ENCODE measurements at places on chromosomes 16 and 17.

- no peak for DNase-seq
These were observed 120.6 kb upstream of the RPL38 start for GRCh38 chr17:74082886-74083285.

DNA sequence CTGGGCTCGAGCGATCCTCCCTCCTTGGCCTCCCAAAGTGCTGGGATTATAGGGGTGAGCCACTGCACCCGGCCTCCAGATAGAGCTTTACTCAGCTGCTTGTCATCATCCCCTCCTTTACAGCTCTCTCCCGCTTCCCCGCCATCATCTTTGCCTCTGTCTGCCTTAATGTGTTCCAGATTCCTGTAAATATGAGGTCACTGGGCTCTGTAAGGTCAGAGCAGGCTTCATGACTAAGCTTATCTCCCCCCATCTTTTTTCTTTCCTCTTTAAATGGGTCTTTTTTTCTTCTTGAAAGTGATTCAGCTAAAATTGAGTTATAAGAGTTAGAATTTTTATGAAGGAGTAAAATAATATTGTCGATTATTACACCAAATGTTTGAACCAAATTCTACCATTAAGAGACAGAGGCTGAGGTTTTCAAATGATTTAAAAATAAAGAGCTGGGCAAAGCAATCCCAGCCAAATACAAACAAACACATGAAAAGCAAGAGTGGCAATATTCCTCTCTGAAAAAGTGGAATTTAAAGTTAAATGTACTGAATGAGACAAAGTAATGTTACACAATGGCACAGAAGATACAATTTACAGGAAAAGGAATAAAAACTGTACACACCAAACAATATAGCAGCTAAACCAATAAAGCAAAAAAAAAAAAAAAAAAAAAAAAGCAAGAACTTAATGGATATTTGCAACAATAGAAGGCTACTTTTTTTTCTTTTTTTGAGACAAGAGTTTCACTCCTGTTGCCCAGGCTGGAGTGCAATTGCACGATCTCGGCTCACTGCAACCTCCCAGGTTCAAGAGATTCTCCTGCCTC lies 62.1 kb downstream of the CRISPLD2 start:
- DNase-seq: no peak

GRCh38 chr17:8697323-8697741 lies 47.3 kb downstream of the CCDC42 start:
- no peak for DNase-seq

GRCh38 chr16:1170076-1170418 lies 17.1 kb downstream of the CACNA1H start:
- no peak for DNase-seq

DNA sequence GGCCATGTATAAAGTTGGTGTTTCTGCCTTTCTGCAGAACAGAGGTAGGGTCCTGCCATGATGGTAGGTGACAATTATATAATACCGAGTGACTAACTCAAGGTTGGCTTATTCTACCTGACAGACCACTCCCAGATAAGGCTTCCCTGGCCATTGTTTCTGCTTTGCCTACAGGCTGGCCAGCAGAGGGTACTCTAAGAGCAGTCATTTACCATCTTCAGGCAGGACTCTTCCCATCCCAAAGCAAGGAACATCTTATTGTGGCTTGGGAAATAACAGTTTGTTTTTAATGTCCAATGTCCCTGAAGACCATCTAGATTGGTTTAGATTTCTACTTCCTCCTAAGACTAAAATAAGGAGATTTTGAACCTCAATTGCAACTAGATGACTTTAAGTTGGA lies 74.1 kb downstream of the SNX11 start:
- no peak for DNase-seq

- no peak for DNase-seq
These were observed at the start of gene CCL18 for GRCh38 chr17:36063786-36064541. Gene CCL18 (plus strand): TSS chr17:36064272. CDS start chr17:36064343, 71 bp downstream.

GRCh38 chr17:28858801-28859355 lies 4.1 kb downstream of the ERAL1 start:
- DNase-seq: no peak

DNA sequence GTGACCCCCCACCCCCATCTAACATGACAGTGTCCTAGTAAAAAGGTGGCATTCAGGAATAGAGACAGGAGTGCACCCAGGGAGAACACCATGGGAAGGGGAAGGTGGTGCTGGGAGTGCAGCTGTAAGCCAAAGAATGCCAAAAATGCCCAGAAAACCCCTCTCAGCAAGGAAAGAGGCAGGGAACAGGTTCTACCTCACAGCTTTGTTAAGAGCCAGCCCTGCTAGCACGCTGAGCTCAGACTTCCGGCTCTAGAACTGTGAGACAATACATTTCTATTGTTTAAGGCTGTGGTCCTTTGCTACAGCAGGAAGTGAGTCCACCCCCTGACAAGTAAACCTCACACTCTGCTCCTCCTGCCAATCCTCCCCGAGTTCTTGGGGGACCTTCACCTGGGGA lies 302.4 kb upstream of the N4BP1 start:
- no peak for DNase-seq

DNA sequence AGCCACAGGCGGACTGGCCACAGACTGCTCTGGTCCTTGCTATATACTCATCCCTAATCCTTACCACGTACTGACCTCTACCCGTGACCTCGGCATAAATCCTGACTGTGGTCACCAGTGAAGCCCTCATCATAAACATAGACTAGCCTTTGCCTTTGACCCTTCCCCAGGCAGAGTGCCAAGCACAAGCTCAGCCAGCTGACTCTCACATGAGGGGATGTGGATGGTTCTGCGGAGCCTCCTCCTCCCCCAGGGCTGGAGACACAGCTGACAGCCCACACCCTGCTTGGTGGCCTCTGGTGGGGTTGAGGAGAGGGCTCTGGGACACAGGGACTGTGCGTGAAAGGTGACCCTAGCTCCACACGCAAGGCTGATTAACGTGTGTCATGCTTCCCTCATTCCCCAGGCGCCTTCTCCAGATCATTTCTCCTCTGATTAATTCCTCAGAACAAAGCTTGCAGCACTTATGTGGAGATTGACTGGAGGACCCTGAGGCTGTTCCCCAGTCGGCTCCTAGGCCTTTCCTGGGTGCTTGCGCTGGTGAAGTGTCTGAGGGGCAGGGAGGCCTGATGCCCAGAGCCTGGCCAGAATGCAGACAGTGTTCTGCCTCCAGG lies 241.5 kb upstream of the NLRP1 start:
- DNase-seq: no peak

GRCh38 chr16:30445149-30445407 lies 596 bp downstream of the SEPHS2 start:
- peak; percentile 19 for DNase-seq

DNA sequence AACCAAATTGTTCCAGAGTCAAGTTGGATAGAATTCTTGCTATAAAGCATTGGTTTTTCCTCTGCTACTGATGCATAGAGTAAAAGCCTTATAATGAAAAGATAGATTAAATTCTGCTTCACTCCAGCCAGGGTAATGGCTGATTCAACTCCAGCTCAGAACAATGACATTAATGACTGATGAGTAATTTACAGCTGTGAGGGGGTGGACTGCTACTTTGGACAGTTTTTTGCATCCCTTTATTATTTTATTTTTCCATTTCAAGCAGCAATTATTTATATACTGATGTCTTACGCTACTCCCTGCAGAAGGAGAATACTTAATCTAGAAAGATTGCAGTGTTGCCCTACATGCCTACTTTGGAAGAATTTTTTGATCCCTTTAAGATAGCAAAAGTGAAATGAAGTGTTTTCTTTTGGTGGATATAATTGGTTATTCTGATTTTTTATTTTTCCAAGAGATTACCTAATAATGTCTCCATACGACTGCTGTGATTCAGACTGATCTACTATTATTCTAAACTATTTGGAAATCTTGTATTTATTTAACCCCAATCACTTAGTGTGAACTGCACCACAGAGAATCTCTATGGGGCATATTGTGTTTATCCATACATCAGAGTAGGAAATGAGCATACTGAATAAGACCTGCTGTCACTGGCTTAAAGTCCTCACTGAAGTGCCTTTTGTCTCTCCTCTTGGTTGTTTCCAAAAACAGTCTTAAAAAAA lies 149.5 kb downstream of the TRIM37 start:
- no peak for DNase-seq

- DNase-seq: no peak
These were observed 504 bp downstream of the ERN1 start for GRCh38 chr17:64129515-64129764.

GRCh38 chr17:62178579-62178978 lies 113.5 kb upstream of the MED13 start:
- DNase-seq: no peak

- no peak for DNase-seq
These were observed 192.6 kb upstream of the PSMD7 start for GRCh38 chr16:74104022-74104421.

GRCh38 chr16:29700253-29700987 lies 21.4 kb downstream of the QPRT start:
- peak; percentile 81 for DNase-seq

DNA sequence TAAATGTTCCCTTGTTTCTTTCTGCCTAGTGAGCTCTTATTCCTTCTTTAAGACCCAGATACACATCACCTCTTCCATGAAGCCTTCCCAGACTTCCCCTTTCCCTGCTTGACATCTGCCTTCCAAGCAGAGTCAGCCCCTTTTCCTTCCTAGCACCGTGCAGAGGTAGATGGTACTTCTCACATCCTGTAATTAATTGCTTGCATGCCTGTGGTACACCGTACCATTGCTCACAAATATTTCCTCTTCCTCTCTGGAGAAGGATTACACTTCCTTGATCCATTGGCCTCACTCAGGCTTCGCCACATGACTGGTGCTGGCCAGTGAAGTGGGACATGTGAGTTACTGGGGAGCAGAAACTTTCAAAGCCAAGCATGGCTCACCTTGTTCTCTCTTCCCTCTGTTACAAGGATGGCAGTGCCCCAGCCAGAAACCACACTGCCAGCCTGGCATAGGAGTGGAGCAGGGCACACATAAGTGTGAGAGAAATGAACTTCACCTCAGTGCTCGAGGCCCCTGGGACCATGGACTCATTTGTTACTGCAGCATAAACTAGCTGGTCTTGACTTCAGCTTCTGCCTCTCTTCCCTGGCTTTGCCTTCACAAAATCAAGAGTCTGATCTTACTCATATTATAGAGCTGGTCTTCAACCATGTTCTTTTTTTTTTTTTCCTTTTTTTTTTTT lies 44.0 kb downstream of the SOST start:
- no peak for DNase-seq

- peak; percentile 92 for DNase-seq
These were observed 28.5 kb upstream of the SLC7A5 start for GRCh38 chr16:87897521-87898505.

- DNase-seq: no peak
These were observed 1.5 kb downstream of the RRAD start for GRCh38 chr16:66923866-66924265.

GRCh38 chr16:23826528-23827045 lies 9.2 kb upstream of the PRKCB start:
- DNase-seq: peak; percentile 76

DNA sequence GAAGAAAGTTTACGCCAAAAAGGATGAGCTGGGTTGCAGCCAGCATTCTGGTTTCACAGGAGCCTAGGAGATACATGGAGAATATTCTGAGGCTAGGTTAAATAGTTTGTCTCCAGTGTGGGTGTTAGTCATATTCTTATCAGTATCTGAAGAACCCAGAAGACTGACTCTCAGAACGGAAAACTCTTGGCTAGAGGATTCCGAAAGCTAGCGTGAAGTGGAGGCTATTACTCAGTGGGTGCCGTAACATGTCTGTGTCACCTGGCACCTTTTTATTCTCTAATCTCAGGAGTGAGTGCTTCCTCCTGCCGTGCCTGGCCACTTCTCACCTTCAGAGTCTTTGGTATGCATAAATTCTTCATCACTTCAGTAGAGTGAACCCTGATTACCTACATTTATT lies 199.5 kb downstream of the WWOX start:
- DNase-seq: no peak

DNA sequence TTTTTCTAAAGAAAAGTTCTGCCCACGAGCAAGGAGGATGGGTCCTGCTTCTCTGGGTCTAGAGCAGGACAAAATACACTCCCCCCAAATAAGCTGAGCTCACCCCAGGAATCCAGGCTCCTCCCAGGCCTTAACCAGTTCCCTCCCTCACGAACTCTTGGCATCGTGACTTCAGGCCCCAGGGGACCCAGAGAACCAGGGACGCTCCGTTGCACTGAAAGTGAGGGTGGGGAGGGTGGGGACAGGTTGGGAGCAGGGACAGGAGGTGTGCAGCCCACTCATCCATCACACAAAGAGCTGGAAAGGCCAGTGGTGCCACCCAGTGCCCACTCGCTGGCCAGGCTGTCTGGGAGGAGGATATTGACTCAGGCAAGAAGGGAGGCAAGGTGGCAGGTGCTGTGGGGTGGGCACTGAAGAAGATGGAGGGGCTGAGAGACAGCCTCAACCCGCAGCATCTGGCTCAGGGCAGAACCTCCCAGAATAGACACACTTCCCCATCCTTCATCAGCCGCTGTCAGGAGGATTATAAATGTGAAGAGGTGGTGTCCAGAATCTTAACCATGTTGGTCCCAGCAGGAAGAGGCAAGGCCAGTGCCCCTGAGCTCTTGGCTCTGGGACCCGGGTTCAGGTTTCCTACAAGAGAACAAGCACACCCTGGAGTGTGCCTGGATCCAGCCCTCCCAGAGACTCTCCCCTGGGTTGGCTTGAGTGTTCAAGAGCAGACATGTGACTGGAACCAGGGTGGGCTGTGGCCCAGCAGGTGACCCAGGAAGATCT lies 67.9 kb upstream of the RPL38 start:
- no peak for DNase-seq

- peak; percentile 84 for DNase-seq
These were observed 20.7 kb upstream of the ADCY7 start for GRCh38 chr16:50245417-50246298.

DNA sequence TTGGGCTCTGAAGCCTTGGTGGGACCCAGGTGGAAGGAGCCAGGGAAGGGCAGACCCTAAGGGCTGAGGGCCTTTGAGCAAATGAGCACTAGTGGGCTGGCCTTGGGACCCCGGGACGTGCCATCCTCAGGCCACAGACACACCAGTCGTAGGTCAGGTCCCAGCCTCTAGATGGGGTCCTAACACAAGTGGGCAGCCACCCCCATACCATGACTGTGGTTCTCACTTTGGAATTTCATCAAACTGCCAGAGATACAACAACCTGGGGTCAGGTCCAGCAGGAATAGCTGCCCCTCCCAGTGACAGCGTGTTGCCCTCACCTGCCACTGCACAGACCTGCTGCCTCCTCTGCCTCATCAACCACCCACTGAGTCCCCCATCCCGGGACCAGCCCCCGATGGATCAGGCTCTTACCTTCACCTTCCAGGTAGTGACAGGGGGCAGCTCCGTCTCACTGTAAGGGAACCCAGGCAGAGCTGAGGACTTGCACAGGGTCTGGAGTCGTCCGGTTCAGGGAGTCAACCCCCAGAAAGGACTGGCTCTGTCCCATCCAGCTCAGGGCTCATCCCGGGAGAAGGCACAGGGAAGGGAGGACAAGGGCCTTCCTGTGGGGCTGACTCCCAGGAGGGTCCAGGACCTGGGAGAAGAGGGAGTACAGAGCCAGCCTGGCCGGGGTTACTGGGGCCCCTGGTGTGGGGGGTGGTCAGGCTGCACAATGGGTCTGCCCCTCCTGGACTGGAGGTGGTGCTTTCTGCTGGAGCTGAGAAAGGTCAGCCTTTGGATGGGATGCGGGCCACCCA lies 40.0 kb downstream of the LGALS9 start:
- no peak for DNase-seq

- DNase-seq: no peak
These were observed 9.9 kb downstream of the HEXIM2 start for GRCh38 chr17:45171338-45172231.

All from activated CD4-positive, alpha-beta T cell treated with anti-CD3 and anti-CD28 coated beads, Interleukin-2, Interleukin-6, amounts not matched to agents 100 ng/mL and 50 ng/mL, durations not matched to agents 16 hours and 8 hours (primary cell).